ENCODE measurements at places on chromosomes 2 and 18.

DNA sequence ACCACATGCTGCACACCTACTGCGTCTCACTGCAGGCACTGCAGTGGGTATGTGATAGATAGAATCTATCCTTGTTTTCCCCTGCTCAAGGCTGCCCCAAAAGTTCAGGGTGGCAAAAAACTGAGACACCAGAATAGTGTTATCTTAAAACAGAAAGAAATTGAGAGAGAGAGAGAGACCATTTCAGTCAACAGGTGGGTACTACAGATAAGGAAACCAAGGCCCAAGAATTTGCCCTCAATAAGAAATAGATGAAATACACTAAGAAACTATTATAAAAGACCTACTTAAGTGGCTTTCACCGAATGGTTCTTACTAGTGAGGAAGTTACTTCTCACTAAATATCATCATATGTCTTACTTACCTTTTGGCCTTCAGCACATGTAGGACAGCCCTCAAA lies 27.9 kb downstream of the EPG5 start:
- no peak for DNase-seq

- DNase-seq, result no peak
These were observed 150.9 kb upstream of the REV1 start for GRCh38 chr2:99640635-99641151.

GRCh38 chr2:144472911-144473310 lies 47.0 kb downstream of the ZEB2 start:
- no peak for DNase-seq

DNA sequence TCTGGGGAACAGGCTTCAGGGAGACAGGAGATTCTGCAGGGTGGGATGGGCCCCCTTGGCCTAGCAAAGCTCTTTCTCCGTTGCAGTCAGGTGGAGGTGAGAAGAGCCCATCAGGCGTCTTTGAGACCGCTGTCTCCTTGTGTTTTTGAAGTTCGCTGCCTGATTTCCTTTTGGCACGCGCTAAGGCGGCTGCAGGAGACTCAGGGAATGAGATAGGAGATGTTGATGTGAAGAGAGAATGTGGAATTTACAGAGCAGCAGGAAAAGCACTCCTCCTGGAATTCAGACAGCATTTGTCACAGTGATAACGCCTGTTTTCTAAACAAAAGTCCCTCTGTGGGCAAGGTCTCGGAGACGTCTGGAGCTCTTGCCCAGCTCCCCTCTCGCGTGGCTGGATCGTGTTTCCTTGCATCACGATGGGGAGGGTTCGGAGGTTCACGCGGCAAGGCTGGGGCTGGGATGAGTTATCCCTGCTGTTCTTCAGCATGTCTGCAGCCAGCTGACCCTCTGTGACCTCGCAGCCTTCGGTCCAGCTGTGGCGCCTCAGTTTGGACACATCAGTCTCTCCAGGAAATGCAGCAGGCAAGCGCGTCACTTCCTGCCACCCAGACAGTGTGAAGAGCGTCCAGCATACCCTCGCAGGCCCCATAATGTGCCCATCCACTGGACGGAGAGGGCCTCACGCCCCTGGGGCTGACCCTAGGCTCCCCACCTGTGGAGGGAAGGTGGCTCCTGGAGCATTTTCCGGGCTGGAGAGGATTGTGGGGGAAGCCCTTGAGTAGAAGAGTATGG lies 30.2 kb downstream of the GLI2 start:
- peak; percentile 90 for DNase-seq

DNA sequence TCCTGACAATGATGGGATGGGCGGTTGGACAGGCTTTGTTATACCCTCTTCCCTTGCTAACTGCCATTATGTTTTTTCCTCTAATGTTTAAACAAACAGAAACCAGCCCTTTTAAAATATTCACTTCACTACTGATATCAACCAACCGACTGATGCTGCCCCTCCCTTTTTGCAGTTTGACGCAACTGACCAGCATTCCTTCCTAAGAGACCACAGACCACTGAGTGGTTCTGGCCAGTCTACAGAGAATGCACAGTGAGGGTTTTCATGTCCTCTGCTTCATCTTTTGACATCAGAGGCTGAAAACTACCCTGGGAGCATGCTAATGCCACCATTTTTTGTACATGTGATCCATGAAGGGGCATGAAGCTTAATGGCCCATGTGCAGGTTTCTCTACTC lies 85.3 kb downstream of the CYP26B1 start:
- no peak for DNase-seq

GRCh38 chr2:170651624-170652325 lies 63.4 kb upstream of the SP5 start:
- no peak for DNase-seq

GRCh38 chr2:179900655-179901054 lies 39.2 kb upstream of the ZNF385B start:
- DNase-seq, result peak; percentile 7

GRCh38 chr2:64812285-64812684 lies 158.6 kb upstream of the SERTAD2 start:
- DNase-seq, result no peak
